ENCODE measurements at places on chromosomes 1 and 21.

GRCh38 chr1:157490467-157491165, 61.7 kb downstream of the FCRL5 start:
- peak; percentile 90 for DNase-seq

GRCh38 chr1:246280551-246280950, 226.5 kb downstream of the SMYD3 start:
- DNase-seq = no peak

DNA sequence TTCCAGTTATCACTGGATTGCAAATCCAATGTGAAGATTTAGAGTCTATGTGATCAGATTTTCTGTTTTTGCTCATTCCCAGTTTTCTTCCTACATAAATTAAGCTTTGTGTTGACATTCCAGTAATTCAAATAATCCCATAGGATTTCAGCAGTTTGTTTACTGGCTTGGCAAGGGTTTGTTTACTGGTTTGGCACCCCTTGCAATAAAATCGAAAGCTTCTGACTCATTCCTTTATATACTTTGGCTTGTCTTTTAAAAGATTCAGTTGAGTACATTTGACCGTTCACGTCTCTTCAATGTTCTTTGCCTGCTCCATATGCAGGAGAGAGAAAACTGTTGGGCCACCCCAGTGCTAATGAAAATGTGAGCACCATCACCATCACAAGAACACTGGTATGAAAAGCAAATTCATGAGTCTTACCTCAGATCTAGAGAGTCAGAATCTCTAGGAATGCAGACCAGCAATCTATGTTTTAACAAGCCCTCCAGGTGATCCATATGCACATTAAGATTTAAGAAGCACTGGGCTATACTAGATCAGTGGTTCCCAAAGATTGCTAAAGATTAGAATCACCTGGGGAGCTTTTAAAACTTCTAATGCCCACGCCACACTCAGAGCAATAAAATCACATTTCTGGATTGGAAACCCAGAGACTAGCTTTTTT, 32.8 kb downstream of the ZC3H11B start:
- DNase-seq = no peak

DNA sequence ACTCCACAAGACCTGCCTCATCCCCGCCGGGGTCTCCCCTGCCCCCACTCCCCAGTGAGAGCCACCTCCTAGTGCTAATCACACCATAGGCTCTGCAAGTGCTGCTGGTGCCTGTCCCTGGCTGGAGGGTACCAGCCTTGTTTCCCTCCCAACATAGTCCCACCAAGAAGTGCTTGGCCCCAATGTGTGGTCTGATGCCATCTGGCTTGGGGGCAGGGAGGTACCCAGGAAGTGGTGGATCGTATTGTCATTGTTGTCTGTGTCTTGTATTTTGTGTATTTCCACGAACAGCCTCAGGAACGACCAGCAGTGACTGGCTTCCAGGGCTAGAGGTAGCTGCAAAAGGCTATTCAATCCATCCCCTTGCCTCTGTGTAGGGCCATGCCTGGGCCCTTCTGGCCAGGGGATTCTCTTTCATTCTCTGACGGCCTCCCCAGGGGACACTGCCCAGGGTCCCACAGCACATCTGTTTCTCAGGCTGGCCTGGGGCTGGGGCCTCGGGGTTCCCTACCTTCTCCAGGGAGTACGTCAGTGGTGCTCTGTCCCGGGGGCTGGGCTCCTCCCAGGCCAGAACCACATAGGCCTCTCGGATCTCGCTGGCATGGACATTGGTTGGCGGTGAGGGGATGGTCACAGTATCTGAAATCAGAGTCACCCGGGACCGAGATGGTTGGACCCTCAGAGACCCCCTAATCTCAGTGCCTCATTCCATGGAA, 22.8 kb downstream of the MYOM3 start:
- DNase-seq = no peak

- no peak for DNase-seq
These were observed 49.4 kb downstream of the NFIA start for GRCh38 chr1:61131716-61132115.

DNA sequence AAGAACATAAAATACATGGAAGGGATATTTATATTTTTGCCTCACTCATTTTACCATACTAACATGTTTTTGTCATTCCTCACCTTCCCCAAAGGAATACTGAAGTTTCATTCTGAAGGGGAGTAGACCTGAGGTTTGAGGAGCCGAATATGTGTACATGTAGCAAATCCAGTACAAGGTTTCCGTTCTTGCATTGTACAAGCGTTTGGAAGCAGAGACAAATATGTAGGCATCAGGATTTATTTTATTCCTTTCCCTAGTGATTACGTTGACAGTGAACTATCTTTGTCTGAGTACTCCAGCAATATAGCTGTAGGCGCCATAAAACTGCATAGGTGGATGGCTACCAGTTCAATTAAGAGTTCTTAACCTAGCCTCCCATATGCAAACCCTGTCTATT, 191.5 kb downstream of the NFIA start:
- no peak for DNase-seq

- no peak for DNase-seq
These were observed 87.4 kb upstream of the TMEM51 start for GRCh38 chr1:15066191-15066590.

DNA sequence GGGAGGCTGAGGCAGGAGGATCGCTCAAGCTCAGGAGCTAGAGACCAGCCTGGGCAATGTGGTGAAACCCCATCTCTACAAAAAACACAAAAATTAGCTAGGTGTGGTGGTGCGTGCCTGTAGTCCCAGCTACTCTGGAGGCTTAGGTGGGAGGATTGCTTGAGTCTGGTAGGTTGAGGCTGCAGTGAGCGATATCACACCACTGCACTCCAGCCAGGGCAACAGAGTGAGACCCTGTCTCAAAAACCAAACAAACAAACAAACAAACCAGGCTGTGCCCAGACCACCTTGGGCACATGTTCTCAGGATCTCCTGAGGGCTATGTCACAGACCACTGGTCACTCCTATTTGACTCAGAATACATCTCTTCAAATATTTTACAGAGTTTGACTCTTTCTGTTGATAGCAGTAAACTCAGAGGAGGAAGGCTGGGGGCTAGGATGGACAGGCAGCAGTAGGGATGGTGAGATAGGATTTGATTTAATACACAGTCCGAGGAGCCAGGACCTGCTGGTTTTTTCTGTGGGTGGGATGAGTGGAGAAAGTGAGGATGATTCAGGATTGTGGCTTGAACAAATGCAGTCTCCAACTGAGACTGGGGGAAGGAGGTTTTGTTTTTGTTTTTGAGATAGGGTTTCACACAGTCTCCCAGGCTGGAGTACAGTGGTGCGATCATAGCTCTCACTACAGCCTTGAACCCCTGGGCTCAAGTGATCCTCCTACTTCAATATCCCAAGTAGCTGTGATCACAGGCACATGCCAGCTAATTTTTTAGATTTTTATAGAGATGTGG, 46.5 kb downstream of the OLFML3 start:
- DNase-seq = no peak

- no peak for DNase-seq
These were observed 30.0 kb upstream of the SSX2IP start for GRCh38 chr1:84720221-84720780.

- DNase-seq = no peak
These were observed 97.2 kb downstream of the ACTL8 start for GRCh38 chr1:17852383-17852782.

DNA sequence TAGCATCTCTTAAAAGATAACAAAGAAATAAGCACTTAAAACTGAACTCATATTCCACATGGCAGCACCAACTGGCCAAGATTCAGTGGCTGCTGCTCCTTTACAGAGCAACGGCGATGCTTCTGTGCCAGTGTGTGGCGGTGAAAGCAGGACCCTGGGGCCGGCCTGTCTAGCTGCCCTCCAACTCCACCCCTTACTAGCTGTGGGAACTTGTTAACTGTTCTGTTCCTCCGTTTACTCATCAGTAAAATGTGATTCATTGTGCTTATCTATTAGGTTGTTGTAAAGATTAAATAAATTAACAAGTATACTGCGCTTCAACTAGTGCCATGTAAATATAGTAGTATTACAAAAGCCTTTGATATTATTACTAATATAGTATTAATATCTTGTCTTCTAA, 133.2 kb downstream of the GDAP2 start:
- DNase-seq = no peak

DNA sequence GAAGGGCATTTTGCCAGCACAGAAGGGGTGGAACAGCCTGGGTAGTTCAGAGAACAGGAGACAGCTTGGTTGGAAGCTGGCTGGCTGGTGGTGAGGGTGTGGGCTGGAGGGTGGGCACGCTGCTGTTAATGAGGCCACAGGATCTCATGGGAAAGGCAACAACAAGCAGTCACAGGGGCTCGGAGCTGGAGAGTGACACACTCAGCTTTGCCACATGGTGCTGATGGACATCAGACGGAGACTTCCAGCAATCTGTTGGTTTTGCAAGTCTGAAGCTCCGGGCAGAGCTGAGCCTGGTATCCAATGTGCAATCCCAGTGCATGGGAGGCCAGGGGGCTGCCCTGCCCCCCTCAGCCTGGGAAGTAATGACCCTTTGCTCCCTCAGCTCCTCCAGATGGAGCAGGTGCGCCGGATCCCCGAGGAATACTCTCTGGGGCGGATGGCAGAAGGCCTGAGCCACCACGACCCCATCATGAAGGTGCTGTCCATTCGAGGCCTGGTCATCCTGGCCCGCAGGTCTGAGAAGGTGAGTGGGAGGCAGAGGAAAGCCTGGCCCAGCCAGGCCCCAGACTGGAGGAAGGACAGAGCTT, 15.6 kb upstream of the TTC4 start:
- no peak for DNase-seq

GRCh38 chr1:102183711-102184110, 187.0 kb upstream of the OLFM3 start:
- DNase-seq = no peak

DNA sequence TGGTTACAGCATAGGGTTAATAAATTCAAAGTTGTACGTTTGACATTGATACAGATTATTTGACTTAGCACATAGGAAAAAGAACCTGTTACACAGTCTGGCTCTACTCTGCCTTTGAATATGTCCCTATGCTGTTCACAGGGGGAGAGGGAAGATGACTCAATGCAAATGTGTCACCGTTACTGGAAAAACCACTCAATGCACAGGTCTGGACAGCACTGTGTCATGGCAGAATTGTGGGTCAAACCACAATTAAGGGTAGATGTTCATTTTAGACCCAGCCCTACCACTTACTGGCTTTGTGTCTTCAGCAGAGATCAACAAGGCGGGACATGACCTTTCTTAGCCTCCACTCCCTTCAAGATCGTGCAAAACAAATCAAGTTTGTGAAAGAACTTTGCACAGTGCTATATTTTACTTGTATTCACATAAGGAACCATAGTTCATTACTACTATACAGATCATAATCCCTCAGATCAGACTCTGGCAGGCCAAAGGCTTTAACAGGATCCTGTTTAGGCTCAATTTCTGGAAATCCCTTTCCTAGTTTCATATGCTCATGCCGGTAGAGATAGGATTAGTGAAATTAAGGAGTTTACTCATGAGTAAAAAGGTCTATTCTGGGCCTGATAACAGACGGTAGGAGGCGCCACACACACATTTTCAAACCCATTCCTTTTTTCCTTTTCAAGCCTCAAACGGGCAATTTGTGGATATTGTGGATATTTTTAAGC, 22.1 kb downstream of the EIF2D start:
- DNase-seq = peak; percentile 34

DNA sequence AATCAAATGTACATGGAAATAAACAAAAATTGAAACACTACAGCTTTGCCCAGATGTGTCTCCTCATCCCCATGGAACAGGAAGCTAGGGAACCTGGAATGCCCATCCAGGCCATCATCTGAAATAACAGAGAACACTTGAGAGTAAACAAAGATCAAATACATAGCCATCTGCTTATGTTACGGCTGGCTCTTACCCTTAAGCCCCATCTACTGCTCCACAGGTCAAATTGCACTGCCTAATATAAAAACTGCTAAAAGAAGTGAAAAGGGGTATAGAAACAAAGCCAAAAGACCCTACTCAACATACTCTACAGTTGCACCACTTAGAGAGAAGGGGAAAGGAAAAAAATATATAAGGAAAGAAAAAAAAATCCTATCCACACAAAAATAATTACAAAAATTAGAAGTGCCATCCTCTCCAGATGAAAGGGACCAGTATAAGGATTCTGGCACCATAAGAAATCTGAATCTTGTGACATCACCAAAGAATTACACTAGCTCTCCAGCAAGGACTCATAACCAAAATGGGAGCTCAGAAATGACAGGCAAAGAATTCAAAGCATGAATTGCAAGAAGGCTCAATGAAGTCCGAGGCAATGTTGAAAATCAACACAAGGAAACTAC, 26.9 kb downstream of the OR6Y1 start:
- no peak for DNase-seq

- DNase-seq = no peak
These were observed 24.4 kb downstream of the RC3H1 start for GRCh38 chr1:173997791-173998190.

GRCh38 chr1:187078321-187078720, 249.6 kb downstream of the PLA2G4A start:
- no peak for DNase-seq

DNA sequence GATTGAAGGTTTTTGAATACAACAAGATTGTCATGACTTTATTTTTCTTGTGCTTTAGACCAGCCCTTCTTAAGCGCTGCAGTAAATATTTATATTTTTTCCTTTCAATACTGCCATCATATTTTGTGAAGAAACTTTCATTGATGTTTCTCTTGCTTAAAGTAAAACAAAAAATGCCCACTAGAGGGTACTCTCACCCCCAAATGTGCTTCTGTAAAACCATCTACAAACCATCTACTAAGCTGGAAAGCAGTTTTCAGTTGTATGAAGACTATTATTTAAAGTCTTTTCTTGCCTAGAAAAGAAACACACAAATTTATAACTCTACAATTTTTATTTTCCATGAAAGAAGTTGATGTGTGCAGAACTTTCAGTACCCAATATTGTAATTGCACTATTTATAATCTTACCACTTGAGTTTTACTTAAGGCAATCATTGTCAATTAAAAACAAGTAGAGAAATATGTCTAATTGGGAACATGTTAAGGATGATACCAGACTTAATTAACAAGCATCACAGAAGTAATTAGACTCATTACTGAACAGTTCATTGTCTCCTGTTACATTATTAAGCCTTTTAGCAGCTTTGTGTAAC, 10.7 kb downstream of the LEPR start:
- no peak for DNase-seq

GRCh38 chr1:95257758-95258157, 23.7 kb downstream of the RWDD3 start:
- no peak for DNase-seq

- no peak for DNase-seq
These were observed 5.6 kb upstream of the CDC42BPA start for GRCh38 chr1:227323967-227324268.

- DNase-seq = no peak
These were observed 14.2 kb downstream of the CLIC4 start for GRCh38 chr1:24759492-24759891.

All from WTC11 (cell line).